Thoracic aorta (tissue), 2 donors: ENCODE measurements at places on chromosomes 1 and 21. TPM values are rescaled to one million over a fixed set of nuclear protein-coding genes. Genes with fewer than 3 reads are reported as not detected.
A peak's percentile ranks its signal among the peaks of the same experiment; 100 is the strongest.

EPHA10 gene
- not detected for total RNA-seq

FCRLB gene
- total RNA-seq = 0.68 TPM

SPRR2A gene
- total RNA-seq = not detected

LYPD8 gene
- not detected for total RNA-seq

LCE6A gene
- total RNA-seq = not detected

MTARC2 gene
- total RNA-seq = 30.4 TPM

RBM11 gene
- total RNA-seq = 1.5 TPM

DEDD gene
- total RNA-seq = 30.7 TPM

ALG14 gene
- total RNA-seq = 1.6 TPM

LRRIQ3 gene
- 0.85 TPM for total RNA-seq

RNPEP gene
- 58.2 TPM for total RNA-seq

LPAR3 gene
- total RNA-seq = 1.1 TPM

SPATA46 gene
- not detected for total RNA-seq

VANGL2 gene
- 0.27 TPM for total RNA-seq

LCA5L gene
- total RNA-seq = 1.2 TPM

DNA sequence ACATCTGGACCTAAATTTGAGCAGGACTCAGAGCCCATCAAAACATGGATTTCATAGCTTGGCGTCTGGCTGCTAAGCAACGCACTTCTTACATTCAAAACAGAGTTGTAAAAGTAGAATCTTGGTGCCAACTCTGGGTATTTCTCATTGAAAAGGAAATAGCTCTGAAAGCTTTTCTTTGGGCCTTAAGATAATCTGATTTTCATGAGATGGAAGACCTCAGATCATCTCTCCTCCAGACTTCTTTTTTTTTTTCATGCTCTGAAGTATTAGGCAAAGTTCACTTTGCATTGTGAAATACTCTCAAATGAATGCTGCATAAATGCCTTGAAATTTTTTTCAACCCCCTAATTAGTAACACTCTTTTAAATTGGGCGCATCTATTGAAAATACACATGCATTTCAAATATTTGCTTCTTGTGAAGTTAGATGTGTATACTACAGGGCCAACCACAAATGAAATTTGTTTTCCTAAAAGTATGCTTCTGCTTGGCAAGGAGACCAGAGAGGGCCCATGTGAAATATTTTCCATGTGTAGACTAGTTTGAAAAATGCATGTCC, 4.2 kb downstream of the ADAMTS5 start:
- no peak for DNase-seq

- no peak for DNase-seq
Measured at GRCh38 chr1:118989878-118990378, 1.8 kb upstream of the TBX15 start.

DNA sequence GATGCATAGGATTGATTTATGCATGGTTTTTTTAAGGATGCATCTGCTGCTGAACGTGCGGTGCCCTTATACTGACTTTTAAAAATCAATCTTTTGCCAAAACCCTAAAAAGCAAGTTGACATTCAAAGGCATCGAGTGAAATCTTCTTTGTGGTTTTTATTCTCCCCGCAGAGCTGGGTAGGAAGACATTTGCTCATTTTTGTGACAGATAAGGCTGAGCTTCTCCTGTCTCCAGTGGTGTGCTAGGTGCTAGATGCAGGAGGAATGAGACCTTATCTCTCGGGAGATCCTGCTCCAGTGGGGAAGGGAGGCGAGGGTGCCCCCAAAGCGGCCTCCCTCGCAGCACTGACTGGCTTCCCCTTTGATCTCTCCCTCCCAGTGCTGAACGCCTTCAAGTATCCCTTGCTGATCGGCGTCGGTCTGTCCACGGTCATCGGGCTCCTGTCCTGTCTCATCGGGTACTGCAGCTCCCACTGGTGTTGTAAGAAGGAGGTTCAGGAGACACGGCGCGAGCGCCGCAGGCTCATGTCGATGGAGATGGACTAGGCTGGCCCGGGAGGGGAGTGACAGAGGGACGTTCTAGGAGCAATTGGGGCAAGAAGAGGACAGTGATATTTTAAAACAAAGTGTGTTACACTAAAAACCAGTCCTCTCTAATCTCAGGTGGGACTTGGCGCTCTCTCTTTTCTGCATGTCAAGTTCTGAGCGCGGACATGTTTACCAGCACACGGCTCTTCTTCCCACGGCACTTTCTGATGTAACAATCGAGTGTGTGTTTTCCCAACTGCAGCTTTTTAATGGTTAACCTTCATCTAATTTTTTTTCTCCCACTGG, 14.9 kb upstream of the CD101 start:
- no peak for DNase-seq

GRCh38 chr21:41752231-41752681, 14.6 kb downstream of the RIPK4 start:
- no peak for DNase-seq

GRCh38 chr1:3192825-3193224, 123.8 kb downstream of the PRDM16 start:
- DNase-seq = peak; percentile 60

DNA sequence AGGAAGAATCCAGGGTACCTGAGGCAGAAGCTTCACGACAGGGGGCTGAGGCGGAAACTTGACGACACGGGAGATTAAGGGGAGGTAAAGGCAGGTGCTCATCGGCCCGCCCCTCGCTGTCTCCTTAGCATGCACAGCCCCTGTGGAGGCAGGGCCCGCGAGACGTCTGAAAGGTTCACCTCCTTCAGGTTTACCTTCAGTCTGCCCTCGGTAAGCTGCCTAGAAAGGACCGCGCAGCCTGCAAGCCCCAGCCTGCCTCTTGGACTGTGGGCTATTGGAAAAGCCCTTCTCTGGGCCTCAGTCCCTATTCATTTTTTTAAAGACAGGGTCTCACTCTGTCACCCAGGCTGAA, 28.5 kb downstream of the KNCN start:
- no peak for DNase-seq

GRCh38 chr1:59346429-59346828, 49.5 kb downstream of the FGGY start:
- DNase-seq = no peak

DNA sequence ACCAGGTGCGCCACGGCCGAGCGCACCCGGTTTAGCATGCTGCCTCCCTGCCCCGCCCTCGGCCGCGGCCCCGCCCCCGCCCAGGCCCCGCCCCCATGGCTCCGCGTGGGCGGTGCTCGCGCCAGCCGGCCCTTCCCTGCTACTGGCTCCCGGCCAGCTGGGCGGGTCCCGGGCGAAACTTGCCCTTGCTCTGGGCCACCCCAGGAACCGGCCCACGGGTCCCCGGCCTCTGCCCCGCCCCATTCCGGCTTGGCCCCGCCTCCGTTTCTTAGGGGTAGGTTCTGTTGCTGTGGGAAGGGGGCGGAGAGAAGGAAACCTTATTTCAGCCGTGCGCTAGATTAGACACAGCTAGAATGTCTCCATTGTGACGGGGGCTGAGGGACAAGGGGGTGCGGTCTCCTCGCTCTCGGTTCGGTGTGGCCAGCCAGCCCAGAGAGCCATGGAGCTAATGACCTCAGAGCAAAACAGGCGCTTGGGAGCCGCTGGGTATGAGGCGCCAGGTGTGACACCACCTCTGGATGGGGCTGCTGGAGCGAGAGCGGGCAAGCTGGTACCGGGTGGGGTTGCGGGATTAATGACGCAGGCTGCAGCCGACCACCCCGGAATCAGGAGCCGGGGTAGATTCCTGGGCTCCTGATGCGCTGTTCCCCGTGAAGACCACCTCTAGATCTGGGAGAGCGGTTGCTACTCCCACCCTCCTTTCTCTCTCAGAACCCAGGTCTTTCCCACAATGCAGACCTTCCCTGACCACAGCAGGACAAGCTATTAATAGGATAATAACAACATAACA, at the start of gene PPM1J:
Gene PPM1J (minus strand): TSS at position 69 of the 790 bp plus-strand sequence. CDS start 31 bp downstream, at position 38.
- peak; percentile 98 for DNase-seq

- DNase-seq = no peak
Measured at GRCh38 chr1:234742622-234743021, 132.6 kb upstream of the IRF2BP2 start.

- DNase-seq = no peak
Measured at GRCh38 chr1:225534135-225534534, 106.3 kb upstream of the LBR start.

DNA sequence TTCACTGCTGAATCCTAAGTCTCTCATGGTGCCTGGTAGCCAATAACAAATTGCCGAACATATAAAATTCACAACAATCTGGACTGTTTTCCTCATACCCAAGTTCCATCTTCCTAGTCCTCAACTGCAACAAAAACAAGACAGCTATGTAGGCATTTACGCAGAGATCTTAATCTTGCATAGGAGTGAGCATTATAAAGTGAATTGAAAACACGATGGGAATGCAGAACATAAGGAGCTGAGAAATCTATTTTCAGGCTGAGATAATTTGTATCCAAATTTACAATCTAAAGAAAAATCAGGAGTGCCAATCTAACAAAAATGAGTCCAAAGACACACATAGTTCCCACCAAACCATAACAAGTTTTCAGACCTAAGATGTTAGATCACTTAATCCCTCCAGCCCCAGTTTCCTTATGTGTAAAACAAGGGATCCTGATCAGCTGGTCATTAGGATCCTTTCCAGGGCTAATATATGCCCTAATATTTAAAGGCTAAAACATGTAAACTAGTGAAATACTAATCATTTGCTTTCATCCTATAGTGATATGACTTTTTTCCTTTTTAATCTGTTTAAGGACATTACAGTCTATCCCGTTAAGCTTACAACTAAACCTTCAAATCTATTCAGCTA, 1.9 kb downstream of the SLC16A1 start:
- no peak for DNase-seq

- no peak for DNase-seq
Measured at GRCh38 chr1:222867316-222867715, 52.5 kb downstream of the DISP1 start.

GRCh38 chr1:93111065-93111464, 32.0 kb downstream of the MTF2 start:
- no peak for DNase-seq

DNA sequence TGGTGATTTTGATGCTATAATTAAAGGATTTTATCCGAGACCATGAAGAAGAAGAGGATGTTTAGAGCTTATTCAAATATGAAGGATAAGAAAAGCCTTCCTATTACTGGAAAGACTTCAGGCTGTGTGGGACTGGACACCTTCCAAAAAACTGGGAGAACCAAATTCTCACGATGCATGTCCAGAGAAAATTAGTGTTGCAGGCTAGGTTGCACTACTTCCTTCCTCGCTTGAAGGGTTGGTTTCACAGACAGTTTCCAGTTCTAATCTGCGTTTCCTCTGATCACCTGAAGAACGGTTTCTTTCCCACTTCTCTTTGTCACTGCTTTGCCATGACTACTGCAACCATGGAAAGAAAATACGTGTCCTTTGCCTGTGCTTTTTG, 2.0 kb downstream of the MTARC2 start:
- DNase-seq = no peak

DNA sequence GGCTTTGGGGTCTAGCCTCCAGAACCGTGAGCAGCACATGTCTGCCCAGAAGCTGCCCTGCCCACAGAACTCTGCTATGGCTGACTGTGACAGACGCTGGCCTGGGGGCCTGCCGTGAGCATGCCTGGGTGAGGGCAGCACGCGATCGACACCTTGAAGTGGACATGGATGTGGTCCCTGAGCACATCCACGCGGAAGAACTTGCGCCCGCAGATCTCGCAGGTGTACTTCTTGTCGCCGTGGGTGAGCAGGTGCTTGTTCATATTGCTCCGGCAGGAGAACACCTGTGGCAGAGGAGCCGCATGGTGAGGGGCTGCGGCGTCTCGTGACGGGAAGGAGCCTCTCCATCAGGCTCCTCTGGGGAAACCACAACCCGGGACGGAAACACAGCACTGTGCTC, 56.0 kb downstream of the PRDM15 start:
- DNase-seq = no peak

GRCh38 chr1:156228501-156228900, 13.5 kb upstream of the BGLAP start:
- DNase-seq = no peak

GRCh38 chr1:229006121-229006870, 264.6 kb upstream of the RAB4A start:
- no peak for DNase-seq

DNA sequence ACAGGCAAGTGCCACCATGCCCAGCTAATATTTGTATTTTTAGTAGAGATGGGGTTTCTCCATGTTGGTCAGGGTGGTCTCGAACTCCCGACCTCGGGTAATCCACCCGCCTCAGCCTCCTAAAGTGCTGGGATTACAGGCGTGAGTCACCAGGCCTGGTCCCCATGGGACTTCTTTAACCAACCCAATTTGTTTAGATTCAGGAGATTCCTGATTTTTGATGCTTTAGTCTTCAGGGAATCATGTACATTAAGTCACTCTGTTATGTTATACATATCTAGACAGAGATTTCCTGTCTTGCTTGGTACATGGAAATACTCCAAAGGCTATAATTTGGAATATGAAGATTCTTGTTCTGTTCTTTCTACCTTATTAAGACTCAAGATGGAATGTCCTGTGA, 202.4 kb upstream of the L1TD1 start:
- DNase-seq = no peak

DNA sequence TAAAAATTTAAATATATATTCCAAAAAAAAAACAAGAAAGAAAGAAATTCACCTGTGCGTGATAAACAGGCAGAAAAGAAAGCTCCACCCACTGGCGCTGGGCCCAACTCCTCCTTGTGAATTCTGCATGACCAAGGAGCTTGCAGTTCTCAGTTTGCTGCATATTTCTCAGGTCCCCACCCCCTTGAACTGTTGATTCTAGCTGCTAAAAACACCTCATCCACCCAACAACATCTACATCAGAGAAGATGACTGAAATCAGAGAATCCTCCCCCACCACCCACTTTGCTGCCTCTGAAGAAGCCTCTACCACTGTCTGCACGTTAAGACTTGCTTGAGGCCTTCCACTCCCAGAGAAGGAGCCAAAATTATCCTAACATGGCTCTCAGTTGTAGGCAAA, 104.8 kb downstream of the RGS2 start:
- DNase-seq = no peak

- no peak for DNase-seq
Measured at GRCh38 chr1:232179896-232180778, 449.8 kb downstream of the SIPA1L2 start.

DNA sequence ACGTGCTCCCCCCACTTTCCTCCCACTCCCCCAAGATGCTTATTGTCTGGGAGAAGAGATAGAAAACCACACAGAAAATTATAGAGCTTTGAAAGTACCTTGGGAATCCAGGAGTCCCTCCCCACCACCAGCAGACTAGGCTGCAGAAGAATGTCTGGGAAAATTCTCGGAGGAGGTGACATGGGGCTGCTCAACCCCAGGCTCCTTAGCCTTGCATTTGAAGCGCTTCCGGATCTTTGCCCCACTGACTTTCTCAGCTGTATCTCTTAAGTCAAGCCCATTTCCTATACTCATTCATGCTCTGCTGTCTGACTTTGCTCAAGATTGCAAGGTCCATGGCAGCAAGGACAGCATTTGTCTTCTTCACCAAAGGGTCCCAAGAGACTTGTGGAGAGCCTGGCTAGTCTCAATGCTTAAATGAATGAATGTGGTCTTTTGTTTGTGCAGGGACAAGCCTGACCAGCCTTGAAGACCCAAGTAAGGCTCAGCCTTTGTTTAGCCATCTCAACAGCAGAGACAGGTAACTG, 38.0 kb downstream of the DNTTIP2 start:
- no peak for DNase-seq

- no peak for DNase-seq
Measured at GRCh38 chr1:227808566-227808965, 6.9 kb upstream of the PRSS38 start.
